ENCODE measurements at places on chromosomes 3 and 15.

DNA sequence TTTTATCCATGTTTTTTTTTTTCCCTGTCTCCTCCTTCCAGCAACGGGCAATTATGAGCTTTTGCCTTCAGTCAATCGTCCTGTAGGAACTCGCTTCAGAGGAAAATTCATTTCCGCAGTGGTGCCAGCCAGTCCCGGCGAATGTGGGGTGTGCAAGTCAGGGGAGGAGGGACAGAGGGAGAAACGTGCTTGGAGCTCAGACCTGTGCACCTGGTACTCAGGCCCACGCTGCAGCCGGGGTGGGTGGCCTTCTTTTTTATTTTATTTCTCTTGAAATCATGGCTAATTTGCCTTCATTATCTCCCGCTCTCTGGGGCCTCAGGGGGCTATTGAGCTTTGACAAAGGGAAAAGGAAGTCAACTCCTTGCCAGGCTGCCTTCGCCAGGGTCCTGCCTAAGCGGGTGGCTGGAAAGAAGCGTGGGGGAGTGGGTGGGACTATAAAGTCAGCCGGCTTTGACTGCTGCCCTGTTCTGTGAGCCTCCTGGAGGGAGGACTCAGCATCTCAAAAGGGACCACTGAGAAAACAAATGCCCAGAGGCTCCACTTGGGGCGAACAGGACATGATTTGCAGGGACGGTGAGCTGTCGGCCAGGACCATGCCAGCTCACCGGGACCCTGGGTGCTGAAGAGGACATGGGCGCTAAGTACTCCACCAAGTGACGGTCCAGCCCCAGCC is 5.5 kb downstream of the GRIP2 start:
- no peak for DNase-seq

- peak; percentile 84 for DNase-seq
Observed at GRCh38 chr15:81752546-81752942, 293.3 kb downstream of the MEX3B start.

DNA sequence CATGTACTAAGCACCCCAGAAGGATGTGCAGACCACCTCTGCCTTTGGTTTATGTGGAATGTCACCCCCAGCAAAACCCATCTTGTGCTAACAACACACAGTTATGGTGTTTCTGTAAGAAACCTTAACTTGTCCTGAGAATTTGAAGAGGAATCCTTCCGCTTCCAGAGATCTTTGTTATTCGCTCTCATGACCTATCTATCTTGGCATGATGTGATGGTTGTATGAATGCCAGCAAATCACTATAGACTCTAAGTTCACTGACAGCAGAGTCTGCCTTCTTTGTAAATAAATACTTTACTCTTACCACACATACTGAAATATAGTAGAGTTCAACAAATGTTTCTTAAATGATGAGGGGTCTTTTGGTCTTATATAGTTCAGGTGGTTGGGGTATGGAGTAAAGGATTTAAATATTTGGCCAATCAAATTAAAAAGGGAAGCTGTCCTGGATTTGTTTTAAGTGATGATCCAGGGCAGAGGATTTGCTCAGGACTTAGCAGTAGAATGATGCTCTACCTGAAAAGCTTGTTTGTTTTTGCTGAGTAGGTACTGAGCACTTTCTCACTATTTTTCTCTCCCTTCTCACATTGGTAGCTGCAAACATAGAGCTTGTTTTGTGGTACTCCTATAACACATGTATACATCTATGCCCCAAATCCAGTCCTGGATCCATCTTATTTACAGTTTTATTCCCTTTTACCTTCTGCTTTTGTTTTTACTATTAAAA is 27.9 kb upstream of the RTP1 start:
- DNase-seq = no peak

DNA sequence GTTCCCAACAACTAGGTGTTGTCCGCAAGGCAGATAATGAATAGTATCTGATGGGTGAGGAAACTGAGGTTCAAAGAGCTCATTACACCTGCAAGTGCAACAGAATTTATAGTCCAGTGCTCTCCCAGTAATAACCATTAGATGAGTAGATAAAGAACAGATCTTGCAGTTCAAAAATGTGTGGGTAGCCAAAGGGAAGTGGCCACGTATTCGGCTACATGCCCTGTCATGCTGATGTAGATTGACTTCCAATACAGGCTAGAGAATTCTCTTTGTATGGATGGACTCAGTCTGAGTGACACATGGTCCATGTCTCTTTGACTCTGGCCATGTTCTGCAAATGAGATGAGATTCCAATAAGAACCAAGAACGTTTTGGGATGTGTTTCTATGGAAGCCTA is 187.9 kb upstream of the LPP start:
- no peak for DNase-seq

DNA sequence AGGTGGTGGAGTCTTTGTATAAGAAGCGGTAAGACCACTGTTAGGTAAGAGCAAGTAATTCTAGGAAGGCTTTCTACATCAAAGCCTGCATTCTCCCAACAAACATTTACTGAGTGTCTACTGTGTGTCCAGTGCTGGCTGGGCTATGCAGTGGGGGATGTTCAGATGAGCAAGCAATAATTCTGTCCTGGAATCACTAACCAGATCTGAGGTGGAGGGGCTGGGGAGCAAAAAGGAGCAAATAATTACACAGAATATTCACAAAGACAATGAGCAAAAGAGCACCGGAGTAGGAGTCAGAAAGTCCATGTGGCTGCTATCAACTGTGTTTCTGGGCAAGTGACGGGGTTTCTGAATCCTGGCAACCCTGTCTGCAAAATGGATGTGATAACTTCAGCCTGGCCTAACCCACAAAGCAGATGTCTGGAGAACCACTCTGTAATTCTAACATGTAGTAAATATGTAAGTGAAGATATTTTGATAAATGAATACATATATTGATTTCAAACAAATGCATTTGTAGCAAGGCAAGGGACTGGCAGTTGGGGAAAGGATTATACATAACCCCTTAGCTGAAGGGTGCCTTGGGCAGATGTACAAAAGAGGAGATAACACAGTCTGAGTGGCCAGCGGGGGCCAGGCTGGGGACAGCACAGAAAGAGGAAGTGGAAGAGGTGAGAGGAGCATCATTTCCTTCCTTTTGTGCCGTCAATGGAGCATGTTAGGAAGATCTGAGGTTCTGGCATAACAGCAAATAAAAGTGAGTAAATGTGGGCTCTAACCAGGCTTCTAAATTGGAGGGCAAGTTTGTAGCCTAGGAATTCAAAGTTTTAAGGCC is 28.8 kb downstream of the CYP8B1 start:
- DNase-seq = no peak
